ENCODE measurements at places on chromosomes 5 and 9.
A peak's percentile ranks its signal among the peaks of the same experiment; 100 is the strongest.

DNA sequence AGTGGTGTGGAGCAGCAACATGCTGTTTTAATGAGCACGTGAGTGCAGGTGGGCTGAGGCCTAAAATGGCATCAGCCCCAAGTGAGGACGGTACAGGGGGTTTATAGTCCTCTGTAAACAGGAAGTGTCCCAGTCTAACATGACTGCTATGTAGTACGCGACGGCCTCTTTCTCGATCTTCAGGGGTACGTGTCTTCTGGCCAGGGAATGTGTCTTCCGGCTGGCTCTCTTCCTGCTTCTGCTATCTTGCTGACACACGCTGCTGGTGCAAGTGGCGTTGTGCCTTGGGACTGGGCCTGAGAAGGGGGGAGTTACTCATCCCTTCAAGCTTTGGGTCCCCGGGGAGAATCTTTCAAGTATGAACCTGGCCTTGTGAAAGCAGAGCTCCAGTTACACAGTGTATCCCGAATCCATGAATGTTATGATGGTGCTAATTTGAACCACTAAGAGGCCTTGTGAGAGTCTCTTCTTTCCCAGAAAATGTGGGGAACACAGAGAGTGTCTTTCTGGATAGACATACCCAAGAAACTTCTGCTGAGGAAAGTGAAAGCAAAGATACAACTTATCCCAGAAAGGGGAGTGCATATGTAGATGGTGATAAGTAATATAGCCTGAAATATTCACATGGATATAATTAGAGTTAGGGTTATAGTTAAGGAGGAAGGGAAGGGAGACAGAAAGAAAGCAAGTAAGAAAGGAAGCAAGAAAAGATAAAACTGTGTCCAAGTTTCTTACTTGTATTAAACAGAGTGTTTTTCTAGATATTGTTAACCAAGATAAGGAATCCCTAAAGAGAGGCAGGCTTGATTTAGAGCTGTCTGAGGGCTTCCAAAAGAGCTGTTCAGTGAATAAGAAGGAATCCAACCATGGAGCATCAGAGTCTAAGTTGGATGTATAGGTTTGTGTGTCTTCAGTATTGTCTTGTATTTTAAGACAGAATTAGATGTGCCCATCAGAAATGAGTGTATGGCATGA is 35.5 kb upstream of the ANXA2R start:
- no peak for DNase-seq

DNA sequence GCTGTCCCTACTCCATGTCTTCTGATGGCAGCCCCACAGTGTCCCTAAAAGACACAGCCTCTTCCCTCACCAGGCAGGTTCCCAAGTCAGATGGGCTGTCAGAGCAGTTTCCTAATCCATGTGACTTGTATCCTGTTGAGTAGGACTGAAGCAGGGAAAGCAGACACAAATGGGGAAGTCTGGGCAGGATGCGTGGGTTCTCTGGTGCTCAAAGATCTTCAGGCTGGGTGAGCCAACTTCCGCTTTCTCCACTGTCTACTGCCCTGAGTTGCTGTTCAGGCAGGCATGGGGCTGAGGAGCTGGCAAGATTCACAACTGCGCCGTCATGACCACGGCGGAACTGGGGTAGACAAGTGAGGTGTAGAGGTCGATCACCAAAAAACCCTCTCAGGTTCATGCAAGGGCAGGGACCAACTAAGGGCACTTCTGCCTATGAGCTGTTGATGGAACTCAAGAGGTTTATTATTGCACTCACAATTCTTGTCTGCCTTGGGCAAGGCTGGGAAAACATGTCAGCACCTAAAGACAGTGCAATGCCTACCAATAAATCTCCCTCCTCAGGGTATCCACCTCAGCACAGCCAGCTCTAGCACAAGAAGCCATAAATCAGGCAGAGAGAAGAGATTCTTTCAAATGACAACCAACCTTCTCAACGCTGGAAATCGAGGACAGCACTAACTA is 83.4 kb downstream of the RAPGEF1 start:
- no peak for DNase-seq

DNA sequence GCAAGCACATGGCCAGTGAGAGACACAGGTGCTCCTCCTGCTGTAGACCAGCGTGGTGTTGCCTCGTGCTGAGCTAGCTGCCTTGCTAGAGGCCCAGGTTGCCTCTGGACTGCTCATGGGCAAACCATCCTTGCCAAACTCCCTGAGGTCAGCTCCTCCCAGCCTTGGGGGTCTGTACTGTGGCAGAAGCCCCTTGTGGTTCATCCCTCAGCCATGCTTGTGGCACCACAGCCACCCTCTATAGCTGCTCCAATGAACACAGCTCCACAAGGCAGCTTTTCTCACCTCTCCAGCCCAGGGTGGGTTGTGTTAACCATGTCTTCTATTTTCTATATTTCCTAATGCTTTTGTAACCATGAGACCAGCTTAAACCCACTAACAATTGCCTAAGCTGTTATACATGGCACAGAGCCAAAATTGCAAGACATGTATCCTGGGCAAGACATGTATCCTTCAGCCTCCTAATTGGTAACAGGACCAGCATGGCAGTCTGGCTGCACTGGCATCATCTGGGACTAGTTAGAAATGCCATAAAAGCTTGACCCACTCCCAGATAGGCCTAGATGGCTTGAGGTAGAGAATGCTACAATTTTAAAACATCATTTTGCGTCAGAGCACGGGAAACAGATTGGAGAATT is 183.1 kb upstream of the S1PR3 start:
- peak; percentile 13 for DNase-seq

DNA sequence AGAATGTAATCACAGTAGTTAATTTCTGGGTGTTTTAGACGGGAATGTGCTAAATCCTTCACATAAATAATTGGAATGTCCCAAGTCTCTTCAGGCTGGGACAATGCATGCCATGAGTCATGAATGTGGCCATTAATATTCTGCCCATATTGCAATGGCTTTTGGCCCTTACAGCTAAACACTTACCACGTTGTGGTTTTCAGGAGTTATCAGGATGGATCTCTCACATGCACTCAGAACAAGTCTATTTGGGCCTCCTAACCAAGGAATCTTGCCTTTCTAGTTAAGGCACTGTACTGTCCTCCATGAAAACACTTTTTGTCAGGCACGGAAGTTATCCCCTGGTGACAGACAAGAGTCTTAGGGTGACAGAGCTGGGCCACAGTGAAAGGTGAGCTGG is 32.7 kb downstream of the PKD2L2 start:
- no peak for DNase-seq

GRCh38 chr5:161258438-161258837 is 288.1 kb downstream of the GABRB2 start:
- no peak for DNase-seq

DNA sequence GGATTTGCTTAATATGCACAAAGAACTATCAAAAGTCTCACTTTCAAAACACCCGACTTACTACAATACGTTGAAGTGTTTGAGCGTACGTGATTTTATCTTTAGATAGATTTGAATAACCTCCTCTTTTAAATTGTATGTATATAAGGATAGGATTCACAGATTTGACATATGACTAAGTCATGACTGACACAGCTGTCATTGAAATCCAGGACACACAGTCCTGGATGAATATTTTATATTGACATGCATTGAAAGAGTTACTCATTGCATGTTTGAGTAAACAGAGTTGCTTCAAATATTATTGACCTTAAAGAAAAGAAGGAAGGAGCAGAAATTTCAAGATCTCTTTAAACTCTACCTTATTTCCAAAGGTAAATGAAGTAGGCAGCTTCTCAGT is 3.3 kb downstream of the MUSK start:
- no peak for DNase-seq

DNA sequence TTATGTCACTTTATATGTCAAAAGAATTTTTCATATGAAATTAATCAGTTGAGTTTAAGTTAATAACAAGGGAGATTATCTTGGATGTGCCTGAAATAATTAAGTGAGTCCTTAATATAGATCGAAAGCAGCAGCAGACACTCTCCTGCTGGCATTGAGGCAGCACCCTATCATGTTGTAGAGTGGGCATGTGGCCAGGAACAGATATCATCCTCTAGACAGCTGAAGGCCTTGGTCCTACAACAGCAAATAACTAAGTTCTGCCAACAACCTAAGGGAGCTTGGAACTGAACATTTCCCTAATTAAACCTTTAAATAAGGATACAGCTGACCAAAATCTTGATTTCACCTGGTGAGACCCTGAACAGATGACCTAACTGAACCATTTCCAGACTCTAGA is 25.8 kb upstream of the UGT3A1 start:
- DNase-seq, result no peak

DNA sequence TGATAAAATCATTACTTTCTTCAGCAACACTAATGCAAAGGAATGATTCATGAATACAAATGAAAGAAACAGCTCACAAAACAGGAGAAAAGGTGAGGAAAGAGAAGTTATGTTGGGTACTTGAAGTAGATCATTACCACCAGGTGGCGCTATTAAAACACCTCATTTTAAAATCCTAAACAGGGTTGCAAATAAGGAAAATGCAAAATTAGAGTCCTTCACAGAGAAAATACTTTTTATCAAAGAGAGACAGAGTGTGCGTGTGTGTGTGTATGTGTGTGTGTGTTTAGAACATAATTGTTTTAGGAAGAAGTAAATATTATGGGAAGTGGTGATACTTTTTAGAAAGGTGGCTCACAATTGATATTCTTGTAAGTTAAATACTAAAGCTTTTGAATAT is 49.5 kb upstream of the CD180 start:
- DNase-seq, result peak; percentile 88

- no peak for DNase-seq
Measured at GRCh38 chr9:116271991-116272390, 118.4 kb downstream of the PAPPA start.

DNA sequence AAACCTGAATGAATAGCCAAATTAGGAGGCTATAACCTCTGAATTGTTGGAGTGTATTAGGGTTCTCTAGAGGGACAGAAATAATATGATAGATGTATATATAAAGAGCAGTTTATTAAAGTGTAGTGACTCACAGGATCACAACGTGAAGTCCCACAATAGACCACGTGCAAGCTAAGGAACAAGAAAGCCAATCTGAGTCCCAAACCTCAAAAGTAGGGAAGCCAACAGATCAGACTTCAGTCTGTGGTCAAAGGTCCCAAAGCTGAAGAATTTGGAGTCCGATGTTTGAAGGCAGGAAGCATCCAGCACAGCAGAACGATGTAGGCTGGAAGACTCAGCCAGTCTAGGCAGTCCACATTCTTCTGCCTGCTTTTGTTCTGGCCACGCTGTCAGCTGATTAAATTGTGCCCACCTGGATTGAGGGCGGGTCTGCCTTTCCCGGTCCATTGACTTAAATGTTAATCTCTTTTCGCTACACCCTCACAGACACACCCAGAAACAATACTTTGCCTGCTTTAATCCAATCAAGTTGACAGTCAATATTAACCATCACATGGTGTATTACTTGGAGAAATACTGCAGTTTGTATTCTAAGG is 550.6 kb downstream of the CDH10 start:
- no peak for DNase-seq

GRCh38 chr5:33105521-33105941 is 335.2 kb upstream of the TARS1 start:
- no peak for DNase-seq

DNA sequence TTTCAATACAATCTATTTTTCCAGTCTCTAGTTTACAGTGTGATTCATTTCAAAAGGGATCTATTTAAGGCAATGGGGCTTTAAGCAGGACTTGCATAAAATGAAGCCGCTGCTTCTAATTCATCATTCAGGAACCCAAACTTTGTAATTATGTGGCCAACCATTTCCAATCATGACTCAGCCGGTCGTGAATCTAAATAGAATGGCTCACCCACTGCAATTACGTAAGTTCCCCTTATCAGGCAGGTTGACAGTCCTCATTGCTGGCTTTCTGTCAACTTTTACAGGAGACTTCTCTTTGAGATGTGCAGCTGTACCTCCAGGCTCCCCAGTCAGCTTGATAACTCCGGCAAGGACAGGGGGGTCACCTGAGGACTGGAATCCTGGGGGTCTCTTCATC is 152.8 kb upstream of the DAP start:
- DNase-seq, result peak; percentile 74

DNA sequence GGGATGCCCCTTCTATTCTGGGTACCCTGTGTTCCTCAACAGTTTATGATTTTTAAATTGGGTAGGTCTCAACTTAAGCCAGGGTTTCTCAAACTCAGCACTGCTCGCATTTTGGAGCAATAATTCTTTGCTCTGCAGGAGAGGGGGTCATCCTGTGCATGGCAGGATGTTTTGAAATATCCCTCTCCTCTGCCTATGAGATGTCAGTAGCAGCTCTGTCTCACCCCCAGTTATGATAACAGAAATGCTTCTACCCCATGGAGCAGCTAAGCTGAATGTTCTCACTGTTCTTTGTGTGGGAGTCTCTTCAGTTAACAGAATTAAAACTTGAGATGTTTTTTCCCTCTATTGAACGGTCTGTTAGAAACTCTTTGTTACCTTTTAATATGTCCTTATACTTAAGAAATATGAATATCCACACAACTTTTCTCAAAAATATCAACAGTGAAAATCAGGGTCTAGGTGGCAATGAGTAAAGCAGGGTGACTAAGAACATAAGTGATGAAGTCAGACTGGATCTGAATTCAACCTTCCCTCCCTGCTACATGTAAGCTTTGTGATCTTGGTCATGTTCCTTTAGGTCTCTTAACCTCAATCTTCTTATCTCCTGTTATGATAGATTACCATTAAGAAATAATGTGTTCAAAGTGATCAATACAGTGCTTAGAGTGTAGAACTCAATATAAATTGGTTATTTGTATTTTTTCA is 89.0 kb downstream of the CAMK4 start:
- no peak for DNase-seq

DNA sequence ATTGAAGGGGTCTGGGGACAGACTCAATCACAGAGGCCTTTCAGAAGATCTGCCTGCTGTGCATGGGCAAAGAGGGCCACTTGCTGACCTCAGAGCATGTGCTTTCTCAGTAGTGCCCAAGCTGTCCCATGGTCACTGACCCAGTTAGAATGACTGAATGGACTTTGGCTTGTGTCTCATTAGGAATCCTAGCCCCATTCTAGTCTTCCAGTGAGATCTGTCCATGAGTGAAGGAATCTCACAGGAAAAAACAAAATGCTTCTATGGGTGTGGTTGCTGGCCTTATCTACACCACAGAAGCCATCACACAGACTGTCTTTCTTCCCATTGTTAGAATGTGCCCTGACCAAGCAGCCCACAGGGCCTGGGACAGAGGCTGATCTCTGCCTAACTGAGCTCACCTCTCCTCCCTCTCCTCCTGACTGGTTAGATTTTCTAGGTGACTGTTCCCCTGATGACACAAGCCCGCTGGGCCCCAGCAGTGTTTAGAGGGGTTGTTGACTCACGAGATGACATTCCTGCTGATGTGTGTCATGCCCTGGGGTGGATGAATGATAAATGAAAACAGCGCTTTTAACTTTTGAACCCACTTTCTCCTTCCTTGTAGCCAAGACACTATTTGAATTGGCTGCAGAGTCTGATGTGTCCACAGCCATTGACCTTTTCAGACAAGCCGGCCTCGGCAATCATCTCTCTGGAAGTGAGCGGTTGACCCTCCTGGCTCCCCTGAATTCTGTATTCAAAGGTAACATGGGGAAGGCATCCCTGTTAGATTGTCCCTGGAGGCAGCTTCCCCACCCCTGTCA is 24.8 kb downstream of the TGFBI start:
- peak; percentile 91 for DNase-seq

- DNase-seq, result no peak
Measured at GRCh38 chr9:14361074-14361473, 47.1 kb upstream of the NFIB start.
